ENCODE measurements at places on chromosomes 6 and 20.
A peak's percentile ranks its signal among the peaks of the same experiment; 100 is the strongest.

GRCh38 chr6:26309731-26310142 lies 55.3 kb upstream of the BTN3A2 start:
- no peak for DNase-seq

DNA sequence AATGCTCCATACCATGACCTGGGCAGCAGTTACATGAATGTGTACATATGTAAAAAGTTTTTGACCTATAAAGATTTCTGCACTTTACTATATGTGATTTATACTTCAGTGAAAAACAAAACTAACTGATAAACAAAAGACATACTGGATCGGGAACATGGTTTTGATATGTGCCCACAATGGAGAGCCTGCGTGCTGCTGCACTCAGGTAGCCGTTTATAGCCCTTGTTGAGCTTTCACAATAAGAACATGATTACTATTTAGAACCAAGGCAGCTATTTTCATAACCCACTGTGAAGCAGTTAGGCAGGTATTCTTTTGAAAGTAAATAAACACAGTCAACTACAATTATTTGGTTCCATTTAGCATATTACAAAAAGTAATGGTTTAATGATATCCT lies 195.9 kb upstream of the RAB32 start:
- no peak for DNase-seq

DNA sequence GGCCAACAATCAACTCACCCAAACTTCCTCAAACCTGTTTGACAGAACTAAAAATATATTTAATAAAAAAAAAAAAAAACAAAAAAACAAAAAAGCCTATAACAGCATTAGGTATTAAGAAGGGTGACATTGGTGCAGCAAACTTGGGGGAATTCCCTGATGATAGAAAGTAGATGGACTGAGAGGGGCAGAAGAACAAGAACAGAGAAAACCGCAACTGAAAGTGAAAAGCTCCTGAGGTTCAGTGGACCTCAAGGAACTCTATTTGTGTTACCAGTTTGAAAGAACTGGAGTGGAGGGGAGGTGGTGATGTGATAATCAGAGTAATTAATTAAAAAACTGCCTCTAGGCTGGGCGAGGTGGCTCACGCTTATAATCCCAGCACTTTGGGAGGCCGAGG lies 53.8 kb downstream of the MACROD2 start:
- no peak for DNase-seq

GRCh38 chr6:84425971-84426705 lies 198.7 kb upstream of the CEP162 start:
- DNase-seq, result no peak

DNA sequence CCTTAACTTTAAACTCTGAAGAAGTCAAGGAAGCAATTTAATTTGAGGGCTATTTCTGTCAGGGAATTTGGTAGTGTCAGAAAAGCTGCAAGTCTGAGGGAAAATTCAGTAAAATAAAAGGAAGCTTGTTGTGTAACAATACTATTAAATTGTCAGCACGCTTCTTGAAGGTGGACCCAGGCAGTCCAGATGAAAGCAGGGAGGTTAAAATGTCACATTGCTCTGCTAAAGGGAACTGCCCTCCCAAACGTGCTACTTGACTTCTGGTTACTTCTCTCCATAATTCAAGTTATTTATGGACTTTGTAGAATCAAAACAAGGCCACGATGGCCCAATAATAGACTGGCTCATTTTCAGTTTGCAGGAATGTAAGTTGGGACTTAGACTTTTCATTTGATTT lies 28.2 kb upstream of the ARMC2 start:
- DNase-seq, result no peak

DNA sequence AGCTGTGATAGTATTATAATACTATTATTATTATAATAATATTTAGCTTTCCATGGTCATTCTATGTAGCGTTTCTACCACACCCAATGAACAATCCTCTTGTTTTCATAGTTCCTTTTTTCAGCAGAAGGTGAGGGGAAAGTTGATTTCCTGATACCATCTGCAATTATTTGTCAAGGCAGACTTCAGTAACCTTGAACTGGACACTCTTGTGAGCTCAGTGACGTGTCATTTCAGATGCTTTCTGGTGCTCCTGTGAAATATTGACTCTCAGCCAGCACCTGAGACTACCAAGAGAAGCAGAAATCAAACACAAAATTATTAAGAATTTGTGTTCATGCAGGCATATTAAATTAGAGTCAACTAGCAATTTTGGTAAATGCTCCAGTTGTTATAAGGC lies 46.0 kb upstream of the PROKR2 start:
- no peak for DNase-seq

- DNase-seq, result no peak
Measured at GRCh38 chr6:159397753-159398152, 228.6 kb downstream of the FNDC1 start.

- no peak for DNase-seq
Measured at GRCh38 chr20:9981829-9982228, 53.0 kb upstream of the ANKEF1 start.

GRCh38 chr6:6217855-6218758 lies 102.4 kb downstream of the F13A1 start:
- DNase-seq, result no peak

DNA sequence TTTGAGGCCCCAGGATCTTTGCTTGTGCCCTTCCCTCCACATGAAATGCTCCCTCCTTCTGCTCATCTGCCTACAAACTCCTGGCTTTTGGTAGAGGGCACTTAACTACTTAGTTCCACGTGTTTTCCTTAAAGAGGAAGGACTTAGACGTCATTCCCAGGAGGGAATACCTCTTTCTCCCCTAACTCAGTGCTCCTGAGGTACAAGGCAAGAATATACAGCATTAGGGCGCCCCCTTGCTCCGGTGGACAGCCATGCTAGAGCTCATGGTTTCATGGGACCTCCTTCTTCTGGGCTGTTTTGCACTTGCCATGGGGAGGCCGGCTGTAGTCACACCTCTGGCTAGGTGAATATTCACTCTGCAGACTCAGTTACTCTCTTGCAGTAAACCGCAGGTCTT lies 93.8 kb upstream of the LY86 start:
- DNase-seq, result no peak

- DNase-seq, result no peak
Measured at GRCh38 chr20:37643400-37643799, 50.4 kb upstream of the CTNNBL1 start.

DNA sequence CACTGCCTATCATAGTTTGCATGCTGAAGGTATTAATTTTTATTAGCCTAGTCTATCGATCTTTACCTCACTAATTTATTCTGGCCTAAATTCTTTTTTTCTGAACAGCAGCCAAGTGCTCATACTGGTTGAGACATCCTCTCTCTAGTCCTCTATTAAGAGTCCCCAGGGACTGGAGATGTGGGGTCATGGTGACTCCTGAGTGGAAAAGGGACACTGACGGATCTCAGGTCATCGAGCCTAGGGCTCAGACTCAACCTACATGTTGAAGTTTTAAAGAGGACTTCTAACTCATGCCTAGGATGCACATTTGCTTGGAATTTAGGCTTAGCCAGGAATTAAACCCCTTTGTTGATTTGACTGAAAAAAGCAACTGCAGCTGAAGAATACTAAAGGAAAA lies 378.1 kb downstream of the BTBD9 start:
- DNase-seq, result no peak

- DNase-seq, result no peak
Measured at GRCh38 chr20:4962241-4962855, 39.0 kb downstream of the SLC23A2 start.

GRCh38 chr6:108902382-108902792 lies 54.2 kb downstream of the ARMC2 start:
- DNase-seq, result no peak

- no peak for DNase-seq
Measured at GRCh38 chr6:154479771-154480639, 30.5 kb downstream of the CNKSR3 start.

DNA sequence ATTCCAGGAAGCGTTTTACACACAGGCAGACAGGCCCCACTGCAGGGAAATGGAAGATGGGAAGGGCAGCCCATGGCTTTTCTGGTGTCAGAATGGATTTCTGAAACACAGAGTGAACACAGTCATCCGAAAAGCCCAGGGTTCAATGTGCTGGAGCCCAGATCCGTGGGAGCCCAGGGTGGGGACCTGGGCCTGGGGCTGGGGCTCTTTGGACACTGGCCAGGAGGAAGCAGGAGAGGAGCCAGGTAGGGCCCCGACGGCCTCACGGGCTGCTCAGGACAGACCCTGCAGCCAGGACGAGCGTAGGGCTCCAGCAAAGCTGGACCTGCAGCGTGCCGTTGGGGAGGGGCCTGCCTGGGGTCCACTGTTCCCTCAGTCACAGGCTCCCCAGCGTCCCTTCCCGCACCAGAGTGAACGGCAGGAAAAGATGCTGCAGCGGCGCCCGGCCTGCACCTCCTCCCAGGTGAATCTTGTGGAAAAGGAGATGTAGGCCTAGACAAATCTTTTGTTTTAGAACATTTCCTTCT lies 24.3 kb upstream of the LSM14B start:
- no peak for DNase-seq

- DNase-seq, result no peak
Measured at GRCh38 chr6:13395272-13396237, 67.2 kb upstream of the TBC1D7 start.

- DNase-seq, result no peak
Measured at GRCh38 chr6:81842254-81842653, 89.8 kb upstream of the TENT5A start.

GRCh38 chr6:159343709-159344108 lies 174.5 kb downstream of the FNDC1 start:
- no peak for DNase-seq

DNA sequence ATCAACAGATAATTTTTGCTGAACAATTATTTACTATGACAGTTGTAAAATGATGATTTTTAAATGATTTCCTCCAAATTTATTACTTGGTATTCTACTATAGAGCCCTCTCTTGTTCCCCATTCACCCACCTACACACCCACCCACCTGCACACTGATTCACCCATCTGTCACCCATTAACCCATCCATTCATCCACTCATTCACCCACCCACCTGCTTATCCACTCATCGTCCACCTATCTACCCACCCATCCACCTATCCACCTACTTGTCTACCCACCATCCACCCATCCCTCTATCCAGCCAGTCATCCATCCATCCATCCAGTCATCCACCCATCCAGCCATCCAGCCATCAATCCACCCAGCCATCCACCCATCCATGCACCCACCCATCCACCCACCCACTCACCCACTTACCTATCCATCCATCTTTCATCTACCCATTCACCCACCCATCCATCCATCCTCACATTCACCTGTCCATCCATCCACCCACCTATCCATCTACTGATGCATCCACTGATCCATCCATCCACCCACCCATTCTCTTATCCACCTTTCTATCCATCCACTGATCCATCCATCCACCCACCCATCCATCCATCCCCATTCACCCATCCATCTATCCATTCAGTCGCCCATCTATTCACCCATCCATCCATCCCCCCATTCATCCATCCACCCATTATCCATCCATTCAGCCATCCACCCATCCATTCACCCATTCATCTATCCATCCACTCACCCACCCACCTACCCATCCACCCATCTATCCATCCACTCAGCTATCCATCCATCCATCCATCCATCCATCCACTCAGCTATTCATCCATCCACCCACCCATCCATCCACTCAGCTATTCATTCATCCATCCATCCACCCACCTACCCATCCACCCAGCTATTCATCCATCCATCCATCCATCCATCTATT lies 72.0 kb downstream of the SYNJ2 start:
- DNase-seq, result no peak

DNA sequence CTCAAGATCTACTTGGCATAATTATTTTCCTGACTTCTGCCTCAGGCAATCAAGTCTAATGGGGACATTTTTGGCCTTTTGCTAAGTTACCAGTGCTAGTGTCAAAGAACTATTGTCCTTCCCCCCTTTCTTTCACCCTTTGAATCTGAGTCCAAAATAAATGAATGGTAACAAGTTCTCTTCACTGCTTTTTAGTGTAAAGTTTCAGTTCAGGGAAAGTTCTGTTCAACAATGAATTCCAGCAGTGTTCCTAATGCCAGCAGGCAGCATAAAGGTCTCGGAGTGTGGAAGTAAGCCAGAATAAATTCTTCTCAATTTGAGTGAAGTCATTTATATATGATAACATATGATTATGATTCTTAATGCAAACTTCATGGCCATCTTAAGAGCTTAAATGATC lies 20.8 kb upstream of the TSPYL1 start:
- DNase-seq, result no peak

DNA sequence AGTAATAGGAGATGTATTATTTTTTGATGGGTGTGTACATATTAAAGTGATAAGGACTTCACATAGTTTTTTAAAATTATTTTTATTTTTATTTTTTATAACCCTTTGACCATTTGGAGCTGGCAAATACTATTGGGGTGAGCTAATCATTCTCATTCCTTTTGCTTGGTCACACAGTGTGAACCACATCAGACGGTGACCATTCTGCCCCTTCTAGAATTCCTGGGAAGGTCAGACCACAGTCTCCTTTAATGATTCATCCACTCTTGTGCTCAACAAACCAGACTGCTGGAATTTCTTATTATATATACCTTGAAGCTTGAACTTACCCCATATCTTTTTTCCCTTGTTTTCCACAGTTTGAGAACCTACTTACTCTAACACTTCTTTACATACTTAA lies 23.9 kb upstream of the PRL start:
- peak; percentile 72 for DNase-seq

DNA sequence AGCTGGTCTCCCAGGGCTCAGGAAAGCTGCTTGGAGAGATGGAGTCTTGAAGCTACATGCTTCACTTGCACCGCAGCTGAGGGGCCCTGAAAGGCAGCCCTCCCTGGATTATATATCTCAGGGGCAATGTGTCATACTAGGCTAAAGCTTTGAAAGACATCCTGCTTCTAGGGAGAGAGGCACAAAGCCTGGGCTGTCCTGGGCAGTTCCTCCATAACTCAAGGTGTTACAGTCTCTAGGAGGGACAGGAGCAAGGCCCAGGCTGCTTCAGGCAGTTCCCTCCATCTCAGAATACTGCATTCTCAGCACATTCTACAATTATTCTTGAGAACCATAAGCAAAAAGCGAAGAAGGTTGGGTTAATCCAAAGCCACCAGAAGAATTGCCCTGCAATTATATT lies 22.0 kb upstream of the TXNDC5 start:
- DNase-seq, result no peak
